ENCODE measurements at places on chromosomes 6 and 20.

DNA sequence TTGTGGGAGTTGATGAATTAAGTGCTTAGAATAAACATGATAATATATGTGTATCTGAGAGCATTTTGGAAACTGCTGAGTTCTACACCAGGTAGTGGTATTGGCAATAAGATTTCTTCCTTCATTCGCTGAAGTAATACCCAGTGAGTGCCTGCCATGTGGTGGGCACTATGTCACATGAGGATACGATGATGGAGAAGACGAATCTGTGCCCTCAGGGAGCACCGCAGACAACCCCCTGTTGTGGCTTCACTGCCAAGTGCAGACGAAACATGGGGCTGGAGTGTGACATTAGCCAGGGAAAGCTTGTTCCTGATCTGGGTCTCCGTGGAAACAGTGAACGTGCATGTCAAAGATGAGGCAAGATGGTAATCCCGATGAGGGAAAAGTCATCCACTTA, 7.9 kb downstream of the ZNF76 start:
- no peak for DNase-seq

DNA sequence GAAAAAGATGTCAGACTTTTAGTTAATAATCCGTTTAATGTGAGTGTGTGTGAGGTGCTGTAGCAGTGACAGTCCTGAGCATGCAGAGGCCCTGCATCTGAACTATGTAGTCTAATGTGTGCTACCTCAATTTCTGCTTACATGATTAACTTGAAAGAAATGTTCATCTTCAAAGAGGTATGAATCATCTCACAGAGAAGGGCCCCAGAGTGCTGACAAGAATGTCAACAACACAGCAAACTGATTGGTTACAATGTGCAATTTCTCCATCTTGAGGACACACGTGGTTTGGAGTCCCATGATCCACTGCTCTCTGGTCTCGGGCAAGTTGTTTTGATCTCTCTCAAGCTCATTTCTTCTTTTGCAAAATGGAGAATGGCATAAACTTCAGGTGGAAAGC, 61.7 kb upstream of the EMILIN3 start:
- no peak for DNase-seq

DNA sequence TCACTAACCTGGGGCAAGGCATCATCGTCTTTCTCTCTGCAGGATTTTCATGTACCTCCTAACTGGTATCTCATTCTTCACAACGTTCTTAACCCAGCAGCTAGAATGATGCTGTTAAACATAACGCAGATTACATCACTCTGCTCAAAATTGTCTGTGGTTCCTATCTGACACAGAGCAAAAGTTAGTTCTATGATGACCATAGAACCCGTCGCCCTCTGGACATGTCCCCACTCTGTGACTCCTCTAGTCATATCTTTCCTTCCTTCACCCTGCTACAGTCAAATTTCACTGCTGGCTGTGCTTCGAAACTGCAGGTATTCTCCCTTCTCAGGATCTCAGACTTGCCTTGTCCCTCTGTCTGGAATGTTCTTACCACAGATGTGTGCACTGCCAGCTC, 87.4 kb upstream of the TPD52L1 start:
- DNase-seq, result no peak

GRCh38 chr6:110699780-110700179, 115.5 kb downstream of the CDK19 start:
- no peak for DNase-seq

GRCh38 chr6:128505603-128506002, 14.8 kb downstream of the PTPRK start:
- no peak for DNase-seq

DNA sequence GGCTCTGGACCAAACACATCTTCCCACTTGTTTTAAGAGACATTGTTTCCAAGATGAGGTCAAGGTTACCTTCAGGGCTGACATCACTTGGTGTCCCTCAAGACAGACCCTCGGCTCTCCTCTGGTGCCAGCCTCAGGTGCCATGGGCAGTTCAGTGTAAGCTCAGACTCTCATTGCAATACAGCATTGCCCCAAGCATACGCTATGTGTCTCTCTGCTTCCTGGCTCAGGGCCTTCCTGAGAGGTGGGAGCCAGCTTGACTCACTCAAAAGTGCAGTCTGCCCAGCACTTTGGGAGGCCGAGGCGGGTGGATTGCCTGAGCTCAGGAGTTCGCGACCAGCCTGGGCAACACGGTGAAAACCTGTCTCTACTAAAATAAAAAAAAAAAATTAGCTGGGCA, 51.7 kb downstream of the SLC24A3 start:
- no peak for DNase-seq

- no peak for DNase-seq
These were observed 265.8 kb upstream of the TCF21 start for GRCh38 chr6:133623065-133623464.

GRCh38 chr6:52590152-52590891, 13.5 kb upstream of the TRAM2 start:
- DNase-seq, result peak; percentile 56

DNA sequence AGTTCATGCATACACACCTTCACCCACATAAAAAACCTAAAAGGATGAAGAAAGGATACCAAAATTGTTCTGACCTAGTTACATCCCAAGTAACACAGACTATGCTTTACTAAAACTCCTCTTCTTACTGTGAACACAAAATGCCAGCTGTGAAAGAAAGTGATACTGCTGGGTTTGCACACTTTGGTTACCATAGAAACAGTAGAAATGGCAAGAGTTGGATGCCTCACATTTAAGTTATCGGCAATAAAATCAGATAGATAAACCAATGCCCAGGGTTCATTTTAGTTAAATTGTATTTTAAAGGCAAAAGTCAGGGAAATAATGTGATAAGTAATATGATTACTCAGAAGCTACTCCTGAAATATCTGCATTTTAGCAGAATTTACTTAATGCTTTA, 161.9 kb downstream of the CDK19 start:
- no peak for DNase-seq

GRCh38 chr6:45648262-45648620, 270.5 kb upstream of the SUPT3H start:
- DNase-seq, result no peak

DNA sequence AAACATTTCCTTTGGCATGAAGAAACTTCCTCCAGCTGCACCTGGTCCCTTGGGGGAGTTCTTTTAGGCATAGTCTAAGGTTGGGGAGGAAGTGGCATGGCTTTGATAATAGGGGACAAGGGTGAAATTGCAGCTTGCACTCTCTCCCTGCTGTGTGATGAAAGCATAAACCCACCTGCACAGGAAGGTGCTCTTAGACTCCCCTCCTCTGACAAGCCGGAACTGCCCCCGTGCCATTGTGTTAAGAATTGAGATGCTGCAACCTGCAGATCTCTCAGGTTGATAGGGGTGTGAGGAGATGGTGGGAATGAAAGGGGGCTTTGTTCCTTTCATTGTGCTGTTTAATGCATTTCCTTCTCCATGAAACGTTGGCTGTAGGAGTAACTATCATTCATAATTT, 247.7 kb upstream of the RNF24 start:
- DNase-seq, result no peak

GRCh38 chr6:79377888-79378348, 143.4 kb upstream of the HMGN3 start:
- DNase-seq, result no peak

- no peak for DNase-seq
These were observed 103.5 kb downstream of the MAP7 start for GRCh38 chr6:136446579-136447187.
